ELR (cell line): ENCODE measurements at places on chromosomes 16 and 17.

DNA sequence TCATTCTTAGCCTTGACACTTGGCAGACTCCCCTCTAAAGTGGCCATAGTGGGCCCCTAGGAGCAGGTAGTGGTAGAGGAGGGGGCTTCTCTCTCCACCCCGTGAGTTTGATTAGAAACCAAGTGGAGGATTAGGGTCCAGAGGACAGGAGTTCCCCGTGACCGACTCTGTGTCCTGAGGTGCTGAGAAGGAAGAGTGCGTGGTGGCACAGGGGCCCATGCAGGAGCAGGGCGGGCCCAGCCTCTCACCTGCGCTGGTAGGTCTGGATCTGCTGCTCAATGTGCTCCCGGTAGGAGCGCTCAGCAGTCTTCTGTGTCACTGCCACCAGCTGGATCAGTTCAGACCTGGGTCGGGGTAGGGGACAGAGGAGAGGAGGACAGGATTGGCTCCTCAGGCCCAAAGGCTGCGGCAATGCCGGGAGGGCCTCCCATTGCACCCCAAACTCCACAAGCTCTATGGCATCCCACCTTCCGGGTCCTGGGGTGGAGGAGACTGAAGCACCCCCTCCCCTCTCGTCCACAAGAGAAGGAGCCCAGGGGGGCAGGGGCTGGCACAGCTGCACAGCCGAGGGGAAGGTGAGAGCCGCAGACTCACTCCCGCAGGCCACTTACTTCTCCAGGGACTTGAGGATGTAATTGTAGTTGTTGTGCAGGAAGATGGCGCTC lies 6.2 kb downstream of the ZACN start:
- DNase-seq: no peak

- DNase-seq: peak; percentile 89
Measured at GRCh38 chr17:2198927-2199326, 104.7 kb downstream of the SMG6 start.

- DNase-seq: no peak
Measured at GRCh38 chr17:48506246-48506645, 24.6 kb downstream of the HOXB1 start.

- no peak for DNase-seq
Measured at GRCh38 chr17:9234389-9234945, 213.2 kb downstream of the NTN1 start.

DNA sequence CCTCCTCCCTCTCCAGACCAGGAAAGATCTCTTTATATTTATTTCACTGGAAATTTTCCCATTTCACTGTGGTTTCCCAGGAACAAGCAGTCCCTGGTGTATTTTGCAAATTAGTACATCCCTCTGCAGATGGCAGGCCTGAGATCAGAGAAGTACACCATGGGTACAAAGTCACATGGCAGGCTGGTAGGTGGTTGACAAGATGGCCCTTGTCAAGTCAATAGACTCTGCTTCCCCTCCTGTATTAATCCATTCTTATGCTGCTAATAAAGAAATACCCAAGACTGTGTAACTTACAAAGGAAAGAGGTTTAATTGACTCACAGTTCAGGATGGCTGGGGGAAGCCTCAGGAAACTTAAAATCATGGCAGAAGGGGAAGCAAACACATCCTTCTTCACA lies 51.6 kb upstream of the KSR1 start:
- no peak for DNase-seq

- peak; percentile 79 for DNase-seq
Measured at GRCh38 chr17:67365738-67366192, 612 bp downstream of the PSMD12 start.

GRCh38 chr17:44804302-44805089 lies 25.6 kb downstream of the GJC1 start:
- DNase-seq: no peak

- DNase-seq: no peak
Measured at GRCh38 chr16:86075839-86076440, 177.0 kb downstream of the IRF8 start.

GRCh38 chr17:9837551-9838471 lies 12.1 kb downstream of the GLP2R start:
- DNase-seq: peak; percentile 54

GRCh38 chr17:56656701-56657327 lies 63.3 kb downstream of the NOG start:
- DNase-seq: no peak

DNA sequence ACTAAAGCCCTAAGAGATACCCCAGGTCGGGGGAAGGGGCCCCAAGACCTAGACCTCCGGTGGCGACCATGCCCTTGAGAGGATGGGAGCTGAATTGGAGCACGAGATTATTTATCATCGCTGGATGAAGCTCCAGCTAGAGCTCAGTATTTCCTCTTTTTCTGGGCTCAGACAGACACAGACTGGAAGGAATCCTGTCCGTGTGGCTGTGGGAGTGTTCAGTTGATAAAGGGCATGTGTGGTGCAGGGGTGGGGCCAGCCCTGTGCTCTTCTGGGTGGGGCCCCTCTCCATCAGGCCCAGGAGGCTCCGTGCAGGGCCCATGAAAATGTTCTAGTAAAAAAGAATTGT lies 6.3 kb upstream of the CBX4 start:
- DNase-seq: peak; percentile 27

DNA sequence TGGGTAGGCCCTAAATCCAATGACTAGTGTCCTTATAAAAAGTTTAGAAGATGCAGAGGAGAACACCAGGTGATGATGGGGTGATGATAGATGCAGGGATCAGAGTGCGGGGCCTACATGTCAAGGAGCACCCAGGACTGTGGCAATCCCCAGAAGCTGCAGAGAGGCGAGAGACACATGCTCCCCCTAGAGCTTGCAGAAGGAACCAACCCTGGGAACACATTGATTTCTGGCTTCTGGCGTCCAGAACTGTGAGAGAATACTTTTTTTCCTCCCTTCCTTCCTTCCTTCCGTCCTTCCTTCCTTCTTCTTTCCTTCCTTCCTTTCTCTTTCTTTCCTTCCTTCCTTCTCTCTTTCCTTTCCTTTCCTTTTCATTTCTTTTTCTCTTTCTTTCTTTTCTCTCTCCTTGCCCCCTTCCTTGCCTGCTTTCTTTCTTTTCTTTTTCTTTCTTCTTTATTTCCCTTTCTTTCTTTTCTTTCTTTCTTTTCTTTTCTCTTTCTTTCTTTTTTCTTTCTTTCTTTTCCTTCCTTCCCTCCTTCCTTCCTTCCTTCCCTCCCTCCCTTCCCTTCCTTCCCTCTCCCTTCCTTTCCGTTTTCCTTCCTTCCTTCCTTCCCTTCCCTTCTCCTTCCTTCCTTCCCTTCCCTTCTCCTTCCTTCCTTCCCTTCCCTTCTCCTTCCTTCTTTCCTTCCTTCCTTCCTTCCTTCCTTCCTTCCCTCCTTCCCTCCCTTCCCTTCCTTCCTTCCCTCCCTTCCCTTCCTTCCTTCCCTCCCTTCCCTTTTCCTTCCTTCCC lies 134.3 kb downstream of the HAPSTR1 start:
- DNase-seq: peak; percentile 34

- DNase-seq: no peak
Measured at GRCh38 chr17:13099089-13099735, 81.4 kb upstream of the ELAC2 start.
